Endodermal cell (in vitro differentiated cells): ENCODE measurements at places on chromosomes 16 and 17.
A peak's percentile ranks its signal among the peaks of the same experiment; 100 is the strongest.

- DNase-seq = peak; percentile 91
Observed at GRCh38 chr16:57084257-57084770, 8.1 kb upstream of the CPNE2 start.

DNA sequence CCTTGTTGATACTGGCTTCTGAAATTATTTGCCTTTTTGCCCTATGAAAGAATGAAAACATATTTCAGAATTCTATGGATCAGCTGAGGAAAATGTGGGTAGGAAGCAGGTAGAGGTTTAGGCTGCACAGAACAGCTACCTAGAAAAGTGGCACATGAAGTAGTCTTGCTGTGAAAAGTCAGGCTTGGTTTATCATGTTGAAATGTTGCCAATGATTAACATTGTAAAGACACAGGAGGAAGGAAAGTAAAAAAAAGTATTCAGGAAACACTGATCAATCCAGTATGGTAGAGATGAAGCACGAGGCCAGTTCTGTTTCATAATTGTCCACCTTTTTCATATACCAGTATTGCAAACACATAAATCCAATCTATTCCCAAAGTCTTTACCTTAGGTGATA is 29.9 kb downstream of the ABCA6 start:
- no peak for DNase-seq

GRCh38 chr16:27704252-27704651 is 154.3 kb downstream of the KATNIP start:
- DNase-seq = no peak

GRCh38 chr16:86880316-86881117 is 302.2 kb downstream of the FOXL1 start:
- no peak for DNase-seq

DNA sequence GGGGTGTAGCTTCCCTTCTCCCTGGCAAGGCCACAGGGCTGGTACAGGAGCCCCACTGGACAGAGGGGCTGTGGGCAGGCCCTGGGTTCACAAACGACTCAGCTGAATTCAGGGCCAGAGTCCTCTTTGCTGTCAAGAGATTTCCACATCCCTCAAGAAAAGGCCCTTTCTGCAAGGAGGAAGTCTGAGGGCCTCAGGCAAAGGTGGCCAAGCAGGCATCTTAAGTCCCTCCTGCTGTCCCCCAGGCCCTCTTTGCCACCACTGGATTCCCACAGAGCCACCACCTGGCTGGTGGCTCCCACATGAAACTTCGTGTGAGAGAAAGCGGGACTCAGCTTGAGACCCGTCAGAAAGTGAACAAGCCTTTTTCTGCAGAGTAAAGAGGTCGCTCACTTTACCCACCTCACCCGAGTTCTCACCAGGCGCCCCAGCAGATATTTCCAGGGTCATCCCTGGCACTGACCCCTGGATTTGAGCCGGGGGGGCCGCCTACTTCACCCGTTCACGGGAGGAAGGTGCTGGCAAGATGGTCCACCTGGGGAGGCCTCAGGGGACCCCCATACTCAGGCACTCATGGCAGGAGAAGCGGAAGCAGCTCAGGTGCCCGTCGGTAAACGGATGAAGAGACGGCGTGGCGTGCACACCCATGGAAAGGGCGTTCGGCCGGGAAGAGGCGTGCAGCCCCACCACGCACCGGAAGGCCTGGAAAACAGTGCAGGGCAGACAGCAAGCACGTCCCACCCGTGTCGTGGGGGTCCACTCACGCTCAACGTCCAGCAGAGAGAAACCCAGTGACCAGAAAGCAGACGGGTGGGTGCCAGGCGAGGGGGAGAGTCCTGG is 3.6 kb downstream of the RNF166 start:
- no peak for DNase-seq

GRCh38 chr17:75404223-75404730 is 1.2 kb downstream of the GRB2 start:
- peak; percentile 94 for DNase-seq

DNA sequence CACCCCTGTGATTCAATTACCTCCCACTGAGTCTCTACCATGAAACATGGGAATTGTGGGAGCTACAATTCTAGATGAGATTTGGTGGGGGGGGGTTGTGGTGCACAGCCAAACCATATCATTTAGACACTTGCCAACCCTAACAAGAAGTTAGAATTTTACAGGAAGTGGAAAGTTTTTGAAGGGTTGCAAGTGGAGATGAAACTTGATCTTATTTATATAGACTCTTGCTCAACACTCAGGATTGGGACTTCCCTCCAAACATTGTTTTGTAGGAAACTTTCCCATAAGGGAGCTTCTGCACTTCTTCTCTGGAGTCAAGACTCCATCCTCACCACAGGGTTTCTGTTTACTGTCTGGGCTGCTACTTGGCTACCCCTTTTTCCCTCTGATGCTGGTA is 266.7 kb upstream of the CDH11 start:
- no peak for DNase-seq

GRCh38 chr16:84484579-84485254 is 19.7 kb downstream of the MEAK7 start:
- peak; percentile 86 for DNase-seq

DNA sequence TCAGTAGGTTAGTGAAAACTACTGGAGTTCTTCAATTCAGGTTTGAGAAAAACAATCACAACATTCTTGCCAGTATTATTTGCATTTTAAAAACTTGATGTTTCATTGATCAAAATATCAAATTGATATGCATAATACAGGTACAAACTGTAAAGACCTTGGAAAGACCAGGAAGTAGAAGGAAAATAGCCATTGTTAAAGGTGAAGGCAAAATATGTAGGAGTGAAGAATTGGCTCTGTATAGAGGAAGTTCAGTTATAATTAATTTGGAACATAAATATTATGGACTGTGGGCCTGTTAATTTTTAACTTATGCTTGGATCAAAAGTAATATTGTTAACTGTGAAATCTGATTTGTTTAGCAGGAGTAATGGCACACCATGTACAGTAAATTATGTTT is 112.6 kb downstream of the BCAS3 start:
- no peak for DNase-seq

DNA sequence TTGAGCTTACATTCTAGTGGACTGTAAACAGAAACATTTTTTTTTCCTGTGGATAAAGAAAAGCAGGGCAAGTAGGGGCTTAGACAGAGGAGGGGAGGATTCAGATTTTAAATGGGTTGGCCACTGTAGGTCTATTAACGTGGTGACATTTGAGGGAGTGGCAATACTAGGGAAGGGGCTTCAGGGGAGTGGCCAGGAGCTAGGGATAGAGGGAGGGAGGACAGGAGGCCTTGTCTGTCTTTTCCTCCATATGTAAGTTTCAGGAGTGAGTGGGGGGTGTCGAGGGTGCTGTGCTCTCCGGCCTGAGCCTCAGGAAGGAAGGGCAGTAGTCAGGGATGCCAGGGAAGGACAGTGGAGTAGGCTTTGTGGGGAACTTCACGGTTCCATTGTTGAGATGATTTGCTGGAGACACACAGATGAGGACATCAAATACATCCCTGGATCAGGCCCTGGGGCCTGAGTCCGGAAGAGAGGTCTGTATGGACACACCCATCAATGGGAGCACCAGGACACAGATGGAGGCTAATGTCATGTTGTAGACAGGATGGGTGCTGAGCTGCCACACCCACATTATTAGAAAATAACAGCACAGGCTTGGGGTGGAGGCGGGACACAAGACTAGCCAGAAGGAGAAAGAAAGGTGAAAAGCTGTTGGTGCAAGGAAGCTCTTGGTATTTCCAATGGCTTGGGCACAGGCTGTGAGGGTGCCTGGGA is 6.5 kb upstream of the HBM start:
- DNase-seq = peak; percentile 44

DNA sequence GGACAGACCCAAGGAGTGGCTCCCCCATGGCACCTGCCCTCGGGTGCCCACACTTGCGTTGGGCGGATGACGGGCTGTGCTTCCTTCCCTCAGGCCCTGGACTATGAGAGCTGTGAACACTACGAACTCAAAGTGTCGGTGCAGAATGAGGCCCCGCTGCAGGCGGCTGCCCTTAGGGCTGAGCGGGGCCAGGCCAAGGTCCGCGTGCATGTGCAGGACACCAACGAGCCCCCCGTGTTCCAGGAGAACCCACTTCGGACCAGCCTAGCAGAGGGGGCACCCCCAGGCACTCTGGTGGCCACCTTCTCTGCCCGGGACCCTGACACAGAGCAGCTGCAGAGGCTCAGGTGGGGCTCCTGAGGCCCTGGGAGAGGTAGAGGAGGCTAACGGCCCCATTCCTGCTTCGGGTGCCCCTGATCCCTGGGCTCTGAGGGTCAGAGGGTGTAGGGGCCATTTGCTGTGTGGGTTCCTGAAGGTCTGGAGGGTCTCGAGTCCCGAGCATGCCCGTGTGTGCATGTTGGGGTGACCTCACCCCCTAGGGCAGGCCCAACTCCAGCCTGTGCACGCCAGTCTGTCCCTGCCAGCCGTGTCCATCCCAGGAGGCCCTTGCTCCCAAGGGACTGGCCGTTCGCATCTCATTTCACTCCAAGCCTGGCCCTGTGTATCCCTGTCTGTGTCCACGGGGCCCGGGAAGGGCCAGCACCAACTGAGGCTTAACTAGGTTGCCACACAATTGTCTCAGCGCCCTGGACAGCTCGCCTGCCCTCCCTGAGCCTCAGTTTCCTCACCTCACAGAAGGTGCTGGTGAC is 10.0 kb downstream of the SLC22A31 start:
- DNase-seq = peak; percentile 45

DNA sequence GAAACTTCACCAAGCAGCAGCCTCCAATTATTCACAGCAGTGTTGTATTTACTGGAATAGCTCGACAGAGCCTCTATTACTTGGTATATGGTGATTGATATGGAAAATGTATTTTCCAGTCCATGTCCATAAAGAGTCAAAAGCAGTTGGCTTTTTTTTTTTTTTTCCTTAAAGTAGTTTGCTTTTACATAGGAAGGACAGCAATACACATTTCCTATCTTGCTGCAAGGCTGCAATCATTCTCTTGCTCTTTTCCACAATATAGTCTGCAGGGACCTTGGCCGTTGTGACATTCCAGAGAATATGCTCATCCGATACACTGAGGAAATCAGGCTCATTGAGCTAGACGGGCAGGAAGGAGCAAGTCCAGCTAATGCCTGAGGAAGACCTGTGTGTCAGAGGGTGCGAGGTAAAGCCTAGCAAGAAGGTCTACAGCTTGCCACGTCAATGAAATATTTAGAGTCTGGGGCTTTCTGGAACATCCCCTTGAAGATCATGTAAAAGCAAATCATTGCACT is 131.1 kb downstream of the ENGASE start:
- DNase-seq = no peak

GRCh38 chr17:17626151-17626805 is 34.8 kb upstream of the PEMT start:
- DNase-seq = peak; percentile 95

- DNase-seq = no peak
Observed at GRCh38 chr16:22109258-22109898, 17.0 kb downstream of the VWA3A start.

DNA sequence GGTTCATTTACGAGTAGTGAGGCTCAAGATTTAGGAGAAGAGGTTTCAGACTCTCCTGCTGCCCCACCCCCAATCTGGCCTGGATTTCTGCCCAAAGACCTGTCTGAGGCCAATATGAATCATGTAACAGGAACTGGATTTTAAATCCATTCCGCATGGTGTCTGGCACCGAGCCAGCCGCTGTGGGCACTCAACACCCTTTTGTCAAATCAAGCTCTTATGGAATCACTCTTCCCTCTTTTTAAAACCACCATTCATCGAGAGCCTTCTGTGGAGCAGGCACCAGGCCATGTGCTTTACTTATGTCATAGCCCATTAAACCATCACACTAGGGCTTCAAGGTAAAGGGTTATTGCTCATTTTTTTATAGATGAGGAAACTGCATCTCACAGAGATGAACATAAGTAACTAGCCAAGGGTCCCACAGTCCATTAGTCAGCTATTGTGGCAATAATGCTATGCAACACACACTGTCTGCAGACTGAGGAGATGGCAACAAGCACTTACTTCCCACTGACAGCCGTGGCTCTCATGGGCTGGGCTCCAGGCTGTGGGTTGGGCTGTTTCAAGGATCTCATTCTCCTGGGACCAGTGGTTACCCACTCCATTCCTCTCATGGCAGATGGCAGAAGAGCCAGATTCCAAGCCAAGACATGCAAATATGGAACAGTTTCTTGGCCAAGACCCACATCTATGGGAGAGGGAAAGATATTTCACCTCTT is 93.6 kb downstream of the WSCD1 start:
- DNase-seq = peak; percentile 45

GRCh38 chr16:9966569-9967157 is 215.6 kb downstream of the GRIN2A start:
- no peak for DNase-seq

DNA sequence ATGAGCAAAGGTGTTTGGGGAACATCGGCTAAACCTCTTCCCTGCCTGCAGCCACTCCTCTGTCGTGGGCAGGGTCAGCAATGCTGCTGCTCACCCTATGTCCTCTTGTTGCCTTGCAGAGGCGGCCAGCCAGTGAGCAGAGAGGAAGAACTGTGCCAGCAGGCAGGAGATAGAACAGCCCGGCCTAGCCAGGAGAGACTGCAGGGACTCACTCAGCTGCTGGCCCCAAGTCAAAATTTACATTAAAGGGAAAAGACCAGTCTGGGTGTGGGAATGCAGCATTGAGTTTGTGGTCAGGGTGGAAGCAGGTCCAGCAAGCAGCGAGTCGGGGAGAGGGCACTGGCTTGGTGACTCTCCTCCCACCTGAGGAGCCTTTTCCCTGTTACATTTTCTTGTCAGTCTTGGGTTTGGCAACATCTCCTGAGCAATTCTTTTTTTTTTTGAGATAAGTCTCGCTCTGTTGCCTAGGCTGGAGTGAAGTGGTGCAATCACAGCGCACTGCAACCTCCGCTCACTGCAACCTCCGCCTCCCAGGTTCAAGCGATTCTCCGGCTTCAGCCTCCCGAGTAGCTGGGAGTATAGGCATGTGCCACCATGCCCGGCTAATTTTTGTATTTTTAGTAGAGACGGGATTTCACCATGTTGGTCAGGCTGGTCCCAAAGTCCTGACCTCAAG is 22.7 kb downstream of the LIG3 start:
- DNase-seq = no peak

DNA sequence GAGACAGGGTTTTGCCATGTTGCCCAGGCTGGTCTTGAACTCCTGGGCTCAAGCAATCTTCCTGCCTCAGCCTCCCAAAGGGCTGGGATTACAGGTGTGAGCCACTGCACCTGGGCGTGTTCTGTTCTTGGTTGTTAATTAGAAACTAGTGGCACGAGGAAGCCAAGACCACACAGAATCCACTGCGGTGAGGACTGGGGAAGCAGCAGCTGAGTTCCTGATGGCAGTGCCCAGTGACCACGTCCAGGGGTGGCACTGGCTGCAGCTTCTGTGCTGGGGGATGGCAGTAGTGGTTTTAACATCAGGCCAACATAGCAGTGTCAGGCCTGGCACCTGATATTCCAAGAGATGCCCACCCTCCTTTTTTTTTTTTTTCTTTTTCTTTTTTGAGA is 39.7 kb upstream of the NDRG4 start:
- DNase-seq = no peak

GRCh38 chr16:14564861-14565687 is 65.0 kb downstream of the PARN start:
- DNase-seq = no peak

DNA sequence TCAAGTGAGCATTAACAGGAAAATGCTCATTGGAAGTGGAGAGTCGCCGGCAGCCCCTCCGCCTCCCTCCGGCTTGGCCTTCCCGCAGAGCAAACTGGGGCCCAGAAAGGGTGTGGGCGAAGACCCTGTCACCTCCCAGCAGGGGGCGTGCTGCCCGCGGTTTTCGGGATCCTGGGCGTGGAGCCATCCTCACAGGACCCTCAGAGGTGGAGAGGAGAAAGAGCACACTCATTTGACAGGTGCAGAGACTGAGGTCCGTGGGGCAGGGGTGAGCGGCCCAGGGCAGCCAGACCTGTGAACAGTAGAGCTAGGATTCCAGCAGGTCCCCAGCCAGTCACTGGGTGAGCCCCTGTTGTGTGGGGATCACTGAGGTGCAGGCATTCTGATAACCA is 1002.9 kb downstream of the KCNJ18 start:
- DNase-seq = no peak
